ENCODE measurements at places on chromosomes 4 and X.

GRCh38 chr4:62618042-62618441 is 1417.9 kb downstream of the ADGRL3 start:
- DNase-seq, result no peak

GRCh38 chrX:42536286-42536685 is 241.7 kb downstream of the PPP1R2C start:
- no peak for DNase-seq

DNA sequence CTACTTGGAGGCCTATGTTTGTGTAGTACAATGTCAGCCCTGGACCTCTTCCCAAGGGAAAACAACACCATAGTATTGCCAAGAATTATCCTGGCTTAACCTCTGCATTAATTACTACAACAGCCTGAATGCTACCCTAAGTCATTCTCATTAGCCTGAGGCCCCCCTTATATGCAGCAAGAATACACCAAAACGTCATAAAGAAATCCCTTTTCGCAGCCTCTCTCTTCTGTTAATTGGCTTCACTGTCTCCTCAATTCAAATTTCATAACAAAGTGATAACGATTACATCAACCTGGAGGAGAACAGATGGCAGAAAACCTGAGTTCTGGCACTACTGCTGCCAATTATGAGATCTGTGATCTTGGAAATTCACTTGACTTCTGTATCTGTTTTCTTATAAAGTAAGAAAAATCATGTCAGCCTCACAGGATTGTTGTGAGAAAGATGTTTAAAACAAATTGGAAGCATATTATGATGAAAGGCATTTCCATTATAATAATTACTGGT is 1663.1 kb downstream of the STIM2 start:
- DNase-seq, result no peak

GRCh38 chr4:86561256-86561655 is 32.9 kb upstream of the PTPN13 start:
- DNase-seq, result no peak

DNA sequence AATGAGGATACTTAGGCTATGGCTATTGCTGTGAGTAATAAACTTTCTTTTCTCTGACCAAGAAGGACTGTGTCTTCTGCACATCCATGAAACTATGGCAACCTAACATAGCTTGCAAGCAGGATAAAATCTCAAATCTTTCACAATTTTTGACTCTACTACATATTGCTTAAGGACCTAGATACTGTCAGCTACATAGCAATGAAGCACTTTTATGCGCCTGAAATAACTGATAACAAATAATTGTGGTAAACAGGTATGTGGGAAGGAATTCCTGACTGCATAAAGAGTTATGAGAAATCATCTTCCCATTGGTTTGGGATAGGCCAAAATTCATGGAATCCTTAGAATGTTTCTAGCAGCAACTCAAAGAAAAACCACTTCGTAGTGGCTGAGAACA is 41.2 kb upstream of the PDGFC start:
- DNase-seq, result no peak

- no peak for DNase-seq
These were observed 20.5 kb upstream of the BLTP1 start for GRCh38 chr4:122131562-122132157.

DNA sequence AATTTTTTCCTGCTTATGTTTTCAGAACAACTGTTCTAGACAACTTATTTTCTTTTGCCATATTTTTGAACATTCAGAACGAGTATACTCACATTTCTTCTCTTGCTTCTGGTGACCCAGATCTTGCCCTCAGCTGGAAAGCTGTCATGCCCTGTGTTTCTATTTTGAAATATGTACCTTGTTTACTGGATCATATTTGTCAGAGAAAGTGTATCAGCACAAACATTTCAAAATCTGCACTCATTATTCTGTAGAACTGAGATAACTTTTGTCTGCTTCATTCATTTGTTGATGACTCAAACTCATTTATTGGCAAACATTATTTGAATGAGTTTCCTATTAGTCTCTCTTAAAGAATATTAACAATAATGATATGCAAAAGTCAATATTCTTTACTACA is 46.2 kb upstream of the FAM9A start:
- DNase-seq, result no peak

GRCh38 chrX:42027367-42028000 is 104.1 kb upstream of the CASK start:
- DNase-seq, result no peak

DNA sequence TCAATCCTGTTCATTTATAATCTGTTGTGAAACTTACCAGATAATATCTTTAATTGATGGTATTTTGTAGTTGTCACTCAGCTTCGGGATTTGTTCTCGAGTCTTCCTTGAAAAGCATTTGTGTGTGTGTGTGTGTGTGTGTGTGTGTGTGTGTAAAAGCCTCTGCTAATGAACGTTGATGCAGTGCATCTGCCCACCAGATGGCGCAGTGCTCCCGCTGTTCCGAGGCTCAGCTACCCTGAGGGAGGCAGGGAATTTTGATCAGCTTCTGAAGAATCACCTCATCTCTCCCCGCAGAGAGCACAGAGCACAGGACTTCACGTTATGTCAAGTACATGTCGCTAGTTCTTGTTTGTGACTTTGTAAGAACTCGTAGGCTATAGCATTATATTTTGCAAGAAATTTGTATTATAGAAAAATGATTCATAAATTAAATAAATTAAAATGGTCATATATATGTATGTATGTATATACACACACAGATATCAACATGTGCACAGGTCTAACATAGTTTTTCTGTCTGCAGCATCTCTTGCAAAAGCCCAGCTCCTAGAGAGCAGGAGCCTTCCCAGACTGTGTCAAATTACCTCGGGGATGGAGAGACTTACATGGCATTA is 316.7 kb upstream of the IGFBP7 start:
- DNase-seq, result peak; percentile 54

DNA sequence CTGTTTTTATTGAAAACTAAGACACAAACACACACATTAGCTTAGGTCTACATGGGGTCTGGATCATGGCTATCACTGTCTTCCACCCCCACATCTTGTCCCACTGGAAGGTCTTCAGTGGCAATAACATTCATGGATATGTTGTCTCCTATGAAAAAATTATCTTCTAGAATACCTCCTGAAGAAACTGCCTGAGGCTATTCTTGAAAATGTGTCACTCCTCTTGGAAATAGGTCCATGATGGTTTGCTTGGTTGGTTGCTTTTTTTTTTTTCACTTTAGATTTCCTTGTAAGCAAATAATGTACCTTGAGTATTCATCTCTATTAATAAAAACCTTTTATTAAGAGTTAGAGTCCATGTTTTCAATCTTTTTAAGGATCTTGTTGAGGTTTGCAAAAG is 195.3 kb upstream of the PDE5A start:
- DNase-seq, result no peak

DNA sequence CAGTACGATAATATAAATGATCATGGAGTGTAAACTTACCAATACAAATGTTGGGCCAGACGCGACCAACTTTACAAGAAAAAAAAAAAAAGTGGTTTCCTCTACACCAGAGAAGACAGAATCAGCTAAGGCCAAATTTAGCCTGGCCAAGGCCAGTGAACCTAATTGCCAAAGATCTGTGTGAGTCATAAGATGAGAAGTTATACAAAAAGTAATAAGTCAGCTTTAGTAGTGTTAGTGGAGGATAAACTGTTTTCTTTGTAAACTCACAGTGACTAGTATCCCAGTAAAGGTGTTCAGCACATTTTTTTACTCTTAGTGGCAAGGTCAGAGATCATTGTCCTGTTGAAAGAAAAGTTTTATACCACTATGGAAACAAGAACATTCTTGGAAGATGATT is 531.4 kb upstream of the TECRL start:
- peak; percentile 74 for DNase-seq

DNA sequence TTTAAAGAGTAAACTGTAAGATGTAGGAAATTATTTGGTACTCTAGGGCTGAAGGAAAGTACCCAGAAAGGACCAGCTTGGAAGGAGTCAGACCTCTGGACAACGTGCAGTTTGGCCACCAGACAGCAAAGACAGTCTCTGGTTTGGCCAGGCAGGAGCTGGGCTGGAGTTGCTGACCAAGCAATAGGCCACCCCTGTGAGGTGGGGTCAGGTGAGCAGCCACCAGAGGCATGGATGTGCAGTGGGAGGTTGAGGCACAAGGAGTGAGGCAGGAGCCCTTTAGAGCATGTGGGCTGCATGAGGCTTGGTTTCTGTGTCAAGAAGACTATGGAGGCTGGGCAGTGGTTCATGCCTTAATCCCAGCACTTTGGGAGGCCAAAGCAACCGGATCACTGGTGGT is 17.7 kb upstream of the MRFAP1 start:
- no peak for DNase-seq

GRCh38 chrX:124028182-124028581 is 66.7 kb downstream of the STAG2 start:
- no peak for DNase-seq

DNA sequence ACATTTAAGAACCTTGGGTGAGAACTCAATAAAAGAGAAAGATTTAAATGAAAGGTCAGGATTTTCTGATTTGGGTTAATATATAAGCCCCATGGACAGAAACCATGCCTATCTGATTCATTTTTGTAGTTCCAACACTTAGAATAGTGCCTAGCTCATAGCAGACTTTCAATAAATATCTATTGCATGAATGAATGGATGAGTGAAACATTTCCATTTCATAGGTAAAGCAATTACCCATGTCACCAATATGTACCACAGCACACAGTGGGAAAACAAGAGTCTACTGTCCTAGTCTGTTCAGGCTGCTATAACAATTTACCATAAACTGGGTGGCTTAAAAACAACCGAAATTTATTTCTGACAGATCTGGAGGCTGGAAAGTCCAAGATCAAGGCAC is 63.9 kb upstream of the PTPN13 start:
- DNase-seq, result no peak

- DNase-seq, result no peak
These were observed 685 bp upstream of the TNIP2 start for GRCh38 chr4:2756691-2757350.

GRCh38 chrX:1264556-1264955 is 4.1 kb upstream of the CSF2RA start:
- DNase-seq, result no peak

DNA sequence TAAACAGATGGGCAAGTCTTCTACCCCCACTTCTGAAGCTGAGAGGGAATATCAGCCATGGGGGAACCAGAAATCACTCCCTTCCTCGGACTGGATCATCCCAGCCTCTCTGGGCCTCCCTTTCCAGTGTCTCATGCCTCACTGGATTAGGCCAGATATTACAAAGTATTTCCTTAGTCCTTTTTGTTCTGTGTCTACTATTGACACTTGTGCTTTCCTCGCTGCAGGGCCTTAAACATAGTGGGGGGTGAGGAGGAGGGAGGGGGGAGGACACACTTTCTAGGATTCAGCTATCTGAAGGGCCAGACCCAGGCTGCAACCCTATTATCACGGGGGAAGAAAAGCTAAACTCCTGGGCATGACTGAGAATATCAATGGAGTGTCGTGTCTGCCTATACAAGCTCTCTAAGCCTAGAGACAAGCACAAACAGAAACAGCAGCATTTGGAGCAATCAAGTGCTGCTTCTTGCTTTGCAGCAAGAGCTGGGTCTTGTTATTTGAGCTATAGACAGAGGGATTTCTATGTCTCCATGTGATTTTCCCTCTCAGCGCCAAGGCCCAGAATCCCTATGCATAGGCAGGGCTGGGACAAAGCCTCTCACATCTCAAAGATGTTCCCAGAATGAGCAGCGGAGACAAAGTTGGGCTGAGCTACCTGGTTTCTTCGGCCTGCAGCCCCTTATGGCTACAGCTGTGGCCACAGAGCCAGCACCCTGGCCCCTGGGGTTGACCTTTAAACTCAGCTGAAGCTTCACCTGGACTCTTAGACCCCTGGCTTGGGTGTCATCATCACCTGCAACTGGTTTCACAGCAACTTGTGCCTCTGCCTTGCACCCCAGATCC is 20.2 kb downstream of the PJA1 start:
- DNase-seq, result no peak

GRCh38 chr4:77481856-77482255 is 123.8 kb upstream of the CXCL13 start:
- DNase-seq, result no peak

DNA sequence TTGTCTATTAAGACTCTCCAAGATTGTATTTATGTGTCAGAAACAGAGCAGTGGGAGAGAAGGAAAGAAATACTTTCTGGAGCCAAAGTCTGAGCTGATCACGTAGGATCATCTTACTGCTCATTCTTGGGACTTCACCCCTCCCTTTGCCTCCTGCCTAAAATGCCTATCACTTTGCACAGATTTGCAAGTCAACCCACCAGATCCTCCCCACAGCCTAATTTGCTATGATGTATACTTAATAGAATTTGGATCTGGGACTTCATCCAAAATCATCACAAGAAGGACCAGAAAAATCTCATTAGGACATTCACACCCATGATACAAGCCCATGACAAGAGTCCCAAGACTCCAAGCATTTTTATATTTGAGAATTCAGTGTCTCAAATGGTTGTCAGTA is 290.2 kb downstream of the FBXW7 start:
- no peak for DNase-seq

- DNase-seq, result peak; percentile 34
These were observed 24.9 kb upstream of the ZDHHC15 start for GRCh38 chrX:75547783-75548182.

DNA sequence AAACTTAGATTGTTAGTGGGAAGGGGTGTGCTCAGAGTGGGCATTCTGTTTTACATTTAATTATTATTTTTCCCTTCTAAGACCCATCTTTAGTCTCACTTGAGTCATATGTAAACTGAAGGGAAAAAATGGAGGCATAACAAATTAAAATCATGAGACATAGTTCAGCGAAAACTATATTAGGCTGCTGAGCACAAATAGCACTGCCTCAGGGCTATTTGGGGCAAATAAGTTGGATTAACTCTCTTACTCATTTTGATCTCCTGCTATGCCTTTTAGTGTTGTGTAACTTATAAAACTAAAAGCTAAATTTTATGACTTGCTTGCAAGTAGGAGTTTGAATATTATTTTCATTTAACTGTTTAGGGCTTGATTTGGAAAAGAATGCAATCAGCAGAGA is 1329.2 kb upstream of the PCDH7 start:
- no peak for DNase-seq

GRCh38 chr4:79248610-79249009 is 77.3 kb downstream of the NAA11 start:
- no peak for DNase-seq

GRCh38 chr4:178976861-178977260 is 1534.6 kb upstream of the AGA start:
- no peak for DNase-seq

DNA sequence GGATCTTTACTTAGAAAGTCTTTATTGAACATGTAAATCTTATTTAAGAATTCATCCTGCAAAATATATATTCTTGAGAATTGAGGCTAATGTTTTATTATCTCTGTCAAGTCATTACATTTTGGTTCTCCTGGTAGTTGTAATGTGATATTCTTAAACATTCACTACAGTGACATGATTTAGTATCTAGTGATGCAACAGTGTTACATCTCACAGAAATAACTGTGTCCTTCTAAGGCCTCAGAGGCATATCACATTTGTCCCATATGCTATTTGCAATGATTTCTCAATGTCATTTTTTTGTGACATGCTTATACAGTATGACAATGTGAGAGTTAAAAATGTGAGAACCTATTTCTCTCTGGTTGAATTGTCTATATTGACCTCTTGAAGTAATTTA is 34.1 kb downstream of the PRRG1 start:
- no peak for DNase-seq

- DNase-seq, result no peak
These were observed 160.5 kb upstream of the AGTR2 start for GRCh38 chrX:116009861-116010710.
